Skin of body (tissue), 3 donors: ENCODE measurements at places on chromosomes 11 and 22.

- no peak for DNase-seq
These were observed 285.0 kb downstream of the C11orf87 start for GRCh38 chr11:109706945-109707344.

GRCh38 chr11:129143335-129143734, 48.8 kb downstream of the ARHGAP32 start:
- no peak for DNase-seq

- DNase-seq, result no peak
These were observed 169.1 kb downstream of the NXPE2 start for GRCh38 chr11:114847306-114847975.

GRCh38 chr22:47589271-47590250, 827.1 kb downstream of the TBC1D22A start:
- no peak for DNase-seq

DNA sequence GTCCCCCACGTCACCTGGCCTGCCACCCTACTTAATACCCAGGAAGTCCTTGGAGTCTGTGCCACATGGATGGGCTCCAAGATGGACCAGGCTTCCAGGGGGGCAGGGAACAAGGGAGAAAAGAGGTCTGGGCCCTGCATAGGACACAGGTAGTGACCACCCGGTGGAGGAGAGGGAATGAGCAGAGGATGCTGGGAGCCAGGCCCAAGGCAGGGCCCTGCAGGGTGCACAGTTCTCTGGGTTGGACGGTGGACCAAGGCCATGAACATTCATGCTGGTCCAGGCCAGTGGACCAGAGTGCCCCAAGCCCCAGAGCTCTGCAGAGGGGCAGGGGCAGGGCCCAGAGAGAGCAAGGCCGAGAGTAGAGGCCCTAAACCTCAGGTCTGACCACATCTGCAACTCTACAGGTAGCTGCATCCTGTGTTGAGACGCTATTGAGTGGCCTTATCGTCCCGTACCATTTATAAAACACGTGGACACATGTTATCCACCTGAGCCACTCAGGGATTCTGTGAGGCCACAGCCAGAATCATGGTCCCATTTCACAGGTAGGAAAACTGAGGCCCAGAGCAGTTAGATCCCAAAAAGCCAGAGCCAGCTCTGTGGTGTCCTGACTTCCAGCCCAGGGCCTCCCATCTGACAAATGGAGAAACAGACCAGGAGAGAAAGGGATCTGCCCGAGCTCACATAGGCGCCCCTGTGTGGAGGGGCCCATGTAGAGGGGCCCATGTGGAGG, 46.4 kb downstream of the IGLL5 start:
- no peak for DNase-seq

GRCh38 chr11:1758611-1759150, 5.0 kb downstream of the CTSD start:
- DNase-seq, result no peak

DNA sequence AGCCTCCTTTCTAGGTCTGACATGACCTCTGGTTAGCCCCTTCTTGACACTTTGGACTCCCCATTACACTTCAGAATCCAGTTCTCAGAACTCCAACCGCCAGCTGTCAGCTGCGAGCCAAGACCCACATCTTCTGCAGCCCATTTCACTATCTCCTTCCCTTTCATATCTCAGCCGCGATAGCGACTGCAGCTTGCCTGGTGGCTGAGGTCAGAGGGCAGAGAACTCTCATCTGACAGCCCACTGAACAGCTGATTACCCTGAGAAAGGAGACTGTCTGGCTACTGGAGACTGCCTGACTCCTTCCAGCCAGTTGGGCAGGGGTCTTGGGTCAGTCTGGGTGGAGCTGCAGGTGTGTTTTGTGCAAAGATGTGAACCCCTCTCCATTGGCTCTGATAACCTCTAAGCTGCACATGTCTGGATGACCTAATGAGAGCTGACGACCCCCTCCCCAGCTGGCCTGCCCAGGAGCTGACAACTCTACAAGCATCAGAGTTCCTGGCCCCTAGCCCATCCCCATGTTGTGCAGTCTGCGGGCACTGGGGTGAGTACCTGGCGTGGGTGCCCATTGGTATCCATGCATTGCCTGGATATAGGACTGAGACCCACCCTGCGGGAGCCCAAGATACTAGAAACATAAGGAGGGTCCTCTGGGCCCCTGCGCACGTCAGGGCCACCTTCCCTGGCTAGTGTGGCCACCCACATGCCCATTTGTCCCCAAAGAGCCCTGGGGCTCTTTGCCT, 1.1 kb downstream of the CHRM1 start:
- DNase-seq, result no peak
